ENCODE measurements at places on chromosomes 12 and 14.

DNA sequence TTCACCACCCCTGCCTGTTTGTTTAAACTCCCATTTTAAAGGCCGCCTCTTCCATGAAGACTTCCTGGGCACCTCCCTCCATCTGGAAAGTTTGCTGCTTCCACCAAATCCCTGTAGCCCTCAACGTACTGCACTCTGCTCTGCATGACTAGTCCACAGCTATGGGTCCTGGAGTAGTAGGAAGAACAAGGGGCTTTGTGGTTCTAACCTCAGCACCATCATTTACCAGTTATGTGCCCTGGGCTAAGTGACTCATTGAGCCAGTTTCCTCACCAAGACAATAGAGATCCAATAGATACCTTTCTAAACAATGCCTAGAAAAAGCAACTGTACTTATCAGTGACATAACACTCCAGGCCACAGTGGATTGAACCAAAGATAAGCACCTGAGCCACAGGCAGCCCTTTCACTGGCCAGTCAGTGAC, 8.5 kb upstream of the LTBP2 start:
- peak; percentile 44 for DNase-seq

DNA sequence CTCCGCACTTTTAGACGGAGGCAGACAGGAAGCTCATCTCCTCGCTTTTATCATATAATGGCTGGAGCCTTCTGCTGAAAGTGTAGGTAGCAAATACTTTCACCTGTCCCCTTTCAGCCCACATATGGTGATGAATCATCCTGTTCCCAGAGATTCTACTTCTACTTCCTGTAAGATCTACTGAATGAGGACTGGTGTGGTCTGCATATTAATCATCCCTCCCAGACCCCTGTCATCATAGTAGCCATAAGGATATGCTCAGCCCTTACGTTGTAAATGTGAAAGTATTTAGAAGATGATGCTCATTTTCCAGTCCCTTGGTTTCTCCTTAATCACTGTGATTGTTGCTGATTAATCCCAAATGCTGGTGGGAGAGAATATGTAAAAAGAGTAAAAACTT, 268.2 kb upstream of the GRIP1 start:
- DNase-seq, result no peak

DNA sequence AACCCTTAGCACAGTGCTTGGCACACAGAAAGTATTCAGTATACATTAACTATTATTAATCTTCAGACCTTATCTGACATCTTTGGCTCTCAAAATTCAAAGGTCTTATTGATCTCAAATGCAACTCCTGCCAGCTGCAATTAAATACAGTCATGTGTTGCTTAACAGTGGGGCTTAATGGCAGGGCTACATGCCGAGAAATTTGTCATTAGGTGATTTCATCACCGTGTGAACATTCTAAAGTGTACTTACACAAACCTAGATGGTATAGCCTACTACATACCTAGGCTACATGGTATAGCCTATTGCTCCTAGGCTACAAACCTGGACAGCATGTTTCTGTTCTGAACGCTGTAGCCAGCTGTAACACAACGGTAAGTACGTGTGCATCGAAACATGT, 156.3 kb upstream of the TMCC3 start:
- DNase-seq, result no peak

GRCh38 chr12:84375449-84376170, 537.0 kb downstream of the SLC6A15 start:
- no peak for DNase-seq

DNA sequence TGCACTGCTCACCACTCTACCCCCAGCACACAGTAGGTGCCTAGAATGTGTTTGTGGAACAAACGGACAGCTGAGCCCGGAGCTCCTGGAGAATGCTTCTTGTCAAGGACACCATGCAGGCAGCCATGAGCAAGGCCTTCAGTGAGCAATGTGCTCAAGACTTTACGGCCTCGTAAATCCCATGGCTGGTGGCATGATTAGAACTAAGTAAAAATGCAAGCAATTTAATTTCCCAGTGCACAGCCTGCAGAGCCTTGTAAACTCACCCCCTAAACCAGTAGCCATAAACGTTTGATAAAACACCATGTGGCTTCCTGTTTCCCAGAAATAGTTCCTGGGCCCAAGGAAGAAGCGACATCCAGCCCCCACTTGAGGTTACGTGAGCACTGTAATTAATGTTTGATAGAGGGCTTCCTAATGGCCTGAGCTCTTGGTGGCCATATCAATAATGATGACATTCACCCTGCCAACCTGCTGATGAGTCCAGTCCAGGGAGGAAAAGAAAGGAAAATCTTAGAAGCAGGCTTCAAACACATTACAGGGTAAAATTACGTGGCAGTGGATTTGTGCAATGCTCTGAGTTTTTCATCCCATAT, 36.4 kb upstream of the FICD start:
- DNase-seq, result no peak

DNA sequence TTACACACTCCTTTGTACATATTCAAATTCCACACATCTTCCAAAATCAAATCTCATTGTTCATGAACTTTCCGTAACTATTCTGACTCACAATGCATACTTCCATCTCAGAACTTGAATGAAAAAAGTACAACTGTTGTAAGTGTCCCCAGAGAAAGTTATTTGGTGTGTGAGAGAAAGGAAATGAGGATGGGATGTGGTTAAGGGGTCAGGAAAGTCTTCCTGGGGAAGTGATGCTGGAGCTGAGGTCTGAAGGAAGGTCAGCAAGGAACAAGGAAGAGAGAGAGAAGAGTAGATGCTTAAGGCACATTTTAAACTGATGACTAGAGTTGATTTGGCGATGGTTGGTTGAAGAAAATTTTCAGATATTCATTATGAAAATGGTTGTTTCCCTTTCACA, 340.0 kb upstream of the STXBP6 start:
- no peak for DNase-seq

GRCh38 chr12:48717252-48717695, 767 bp upstream of the CCNT1 start:
- no peak for DNase-seq

DNA sequence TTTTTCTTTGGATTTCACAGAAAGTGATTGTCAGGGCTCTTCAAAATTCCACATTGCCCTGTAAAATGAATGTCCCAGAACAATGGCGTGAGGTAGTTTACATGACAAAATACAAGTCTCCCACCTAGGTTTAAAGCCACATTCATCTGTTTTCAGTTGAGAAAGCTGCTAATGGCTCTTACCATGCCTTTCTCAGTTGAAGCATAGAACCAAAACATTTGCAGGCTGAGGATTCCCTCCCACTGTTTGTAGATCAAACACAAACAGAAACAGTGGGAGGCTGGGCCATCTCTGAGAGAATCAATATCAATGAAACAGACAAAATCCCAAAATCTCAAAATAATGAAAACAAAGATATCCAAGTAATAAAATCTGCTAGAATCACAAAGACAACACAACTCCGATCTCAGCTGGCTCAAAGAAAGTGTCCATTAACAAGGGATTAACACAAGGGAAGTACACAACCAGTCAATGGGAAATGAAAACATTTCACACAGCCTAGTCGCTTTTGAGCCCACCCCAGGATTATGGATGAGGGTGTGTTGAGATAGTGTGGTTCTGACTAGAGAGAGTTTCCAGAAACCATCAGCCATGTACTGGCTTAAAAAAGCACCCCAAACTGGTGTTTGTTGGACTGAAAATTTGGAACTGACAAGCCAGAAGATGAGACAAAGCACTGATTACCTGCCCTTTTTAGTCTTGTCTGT, 54.5 kb upstream of the TMEM260 start:
- DNase-seq, result no peak

DNA sequence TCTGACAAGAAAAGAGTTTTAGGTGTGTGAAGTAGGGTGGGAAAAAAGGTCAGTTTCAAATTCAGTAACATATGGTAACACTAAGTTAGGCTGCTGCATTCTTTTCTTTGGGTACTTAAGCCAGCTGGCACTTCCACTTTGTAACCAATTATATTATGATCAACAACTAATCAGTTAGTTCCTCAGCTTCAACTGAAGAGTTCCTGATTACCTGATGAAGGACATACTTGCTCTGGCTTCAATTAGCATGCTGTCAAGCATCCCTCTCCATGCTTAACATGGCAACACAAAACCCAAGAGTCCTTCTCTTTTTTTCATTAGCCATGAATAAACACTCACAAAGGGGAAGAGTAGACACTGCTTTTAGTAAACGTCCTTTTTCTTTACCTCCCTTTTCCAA, 6.8 kb upstream of the KANSL2 start:
- DNase-seq, result no peak

GRCh38 chr14:64569138-64569631, 19.4 kb downstream of the PPP1R36 start:
- no peak for DNase-seq

GRCh38 chr14:99381688-99382060, 99.0 kb downstream of the SETD3 start:
- no peak for DNase-seq

DNA sequence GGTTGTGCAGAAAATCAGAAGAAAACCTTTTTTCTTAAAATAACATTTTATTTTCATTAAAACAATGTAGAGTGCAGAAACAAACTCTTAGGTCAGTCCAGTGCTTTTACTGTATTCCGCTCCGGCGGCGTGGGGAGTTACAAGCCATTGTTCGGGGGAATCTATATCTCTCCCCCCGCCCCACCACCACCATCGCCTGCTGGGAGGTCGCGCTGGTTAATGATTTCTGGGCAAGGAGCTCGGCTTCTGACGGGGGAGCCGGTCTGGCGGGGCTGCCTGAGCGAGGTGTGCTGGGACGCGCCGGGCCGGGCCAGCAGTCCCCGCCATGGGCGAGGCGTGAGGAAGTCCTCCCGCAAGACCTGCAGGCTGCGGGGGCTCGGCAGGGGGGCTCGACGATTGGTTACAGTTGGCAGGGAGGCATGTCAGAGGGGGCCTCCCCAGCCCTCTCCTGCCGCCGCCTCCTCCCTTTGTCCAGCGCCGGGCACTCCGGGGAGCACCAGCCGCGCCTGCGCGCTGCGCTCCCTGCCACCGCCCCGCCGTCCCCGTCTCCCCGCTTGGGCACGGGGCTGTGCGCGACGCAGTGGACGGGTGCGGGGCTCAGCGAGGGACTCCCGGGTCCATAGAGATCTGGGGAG, 1.0 kb upstream of the DUSP6 start:
- peak; percentile 66 for DNase-seq

DNA sequence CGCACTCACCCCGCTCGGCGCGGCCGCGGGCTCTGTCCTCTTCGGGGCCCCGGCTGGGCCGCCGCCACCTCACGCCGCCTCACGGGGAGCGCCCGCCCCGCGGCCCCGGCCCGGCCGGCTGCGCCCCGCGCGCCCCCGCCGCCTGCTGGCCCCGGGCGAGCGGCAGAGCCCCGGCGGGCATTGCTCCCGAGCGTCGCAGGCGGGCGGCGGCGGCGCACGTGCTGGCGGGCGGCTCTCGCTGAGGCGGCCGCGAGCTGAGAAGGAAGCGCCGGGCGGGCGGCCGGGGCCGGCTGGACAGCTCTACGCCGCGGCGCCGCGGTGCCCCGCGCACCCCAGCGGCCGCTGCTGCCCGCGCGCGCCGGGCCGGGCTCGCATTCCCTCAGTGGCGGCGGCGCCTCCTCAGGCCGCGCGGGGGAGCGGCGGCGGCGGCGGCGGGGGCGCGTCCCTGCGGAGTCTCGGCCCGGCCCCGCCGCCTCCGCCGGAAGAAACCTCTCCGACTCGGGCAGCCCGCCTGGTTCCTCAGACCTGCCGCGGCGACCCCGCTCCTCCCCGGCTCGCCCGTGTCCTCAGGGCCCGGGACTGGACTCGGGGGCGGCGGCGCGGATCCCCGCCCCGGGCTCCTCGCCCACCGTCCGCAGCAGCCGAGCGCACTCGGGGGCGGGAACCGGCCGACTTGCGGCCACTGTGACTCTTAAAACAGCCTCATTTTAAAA, at the start of gene PITPNM2:
TSS of gene PITPNM2 (minus strand) at position 347 of the 713 bp plus-strand sequence. CDS start 116,500 bp downstream, outside the sequence.
- peak; percentile 66 for DNase-seq

GRCh38 chr12:124808272-124808671, 55.4 kb downstream of the SCARB1 start:
- DNase-seq, result no peak

GRCh38 chr14:22598896-22599244, 770 bp downstream of the ABHD4 start:
- peak; percentile 34 for DNase-seq

GRCh38 chr14:96263347-96264199, 7.6 kb downstream of the BDKRB1 start:
- no peak for DNase-seq

- DNase-seq, result no peak
Observed at GRCh38 chr14:29897181-29897580, 30.5 kb downstream of the PRKD1 start.

DNA sequence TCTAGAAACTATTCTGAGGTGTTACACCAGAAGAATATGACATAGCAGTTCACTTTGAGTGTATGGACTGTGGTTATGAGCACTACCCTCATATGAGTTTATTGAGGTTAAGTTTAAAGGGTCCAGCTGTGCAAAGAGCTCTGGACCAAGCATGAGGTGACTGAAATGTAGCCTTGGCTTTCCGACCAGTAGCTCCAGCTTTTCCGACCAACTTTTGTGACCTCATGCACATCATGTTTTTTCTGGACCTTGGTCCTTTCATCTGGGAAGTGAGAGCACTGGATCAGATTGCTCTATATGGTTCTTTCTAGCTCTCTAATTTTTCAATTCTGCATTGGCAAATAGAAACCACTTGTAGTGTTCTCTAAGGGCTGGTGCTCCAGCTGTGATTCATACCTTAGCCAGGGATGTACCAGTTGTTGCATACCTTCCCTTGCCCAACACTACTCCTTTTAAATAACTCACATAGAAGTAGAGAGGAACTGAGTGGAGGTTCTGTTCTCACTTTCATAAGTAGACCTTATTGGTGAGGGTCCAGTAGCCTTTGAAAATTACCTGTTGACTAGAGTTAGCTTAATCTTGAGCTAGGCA, 16.6 kb downstream of the IGF1 start:
- no peak for DNase-seq

DNA sequence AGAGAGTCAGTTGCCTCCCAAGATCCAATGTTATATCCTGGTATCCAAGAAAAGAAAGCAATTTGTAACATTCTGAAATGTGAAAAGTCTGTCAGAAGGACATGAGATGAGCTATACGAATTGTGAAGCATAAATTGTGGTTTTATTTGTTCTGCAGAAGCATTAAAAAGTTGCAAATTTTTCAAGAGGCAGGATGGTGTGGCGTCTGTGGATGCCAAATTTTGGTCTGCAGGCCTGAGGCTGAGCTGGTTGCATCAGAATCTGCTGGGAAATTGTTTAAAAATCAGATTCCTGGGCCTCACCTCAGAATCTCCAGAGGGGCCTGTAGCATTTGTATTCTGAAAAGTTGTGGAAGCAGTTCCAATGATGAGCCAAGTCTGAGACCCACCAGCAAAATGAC, 284.7 kb downstream of the NUAK1 start:
- no peak for DNase-seq

Measured in activated naive CD8-positive, alpha-beta T cell treated with anti-CD3 and anti-CD28 coated beads, Interleukin-2, amount 50 U/mL, for 24 hours (primary cell).